ENCODE measurements at places on chromosomes 4 and X.
A peak's percentile ranks its signal among the peaks of the same experiment; 100 is the strongest.

DNA sequence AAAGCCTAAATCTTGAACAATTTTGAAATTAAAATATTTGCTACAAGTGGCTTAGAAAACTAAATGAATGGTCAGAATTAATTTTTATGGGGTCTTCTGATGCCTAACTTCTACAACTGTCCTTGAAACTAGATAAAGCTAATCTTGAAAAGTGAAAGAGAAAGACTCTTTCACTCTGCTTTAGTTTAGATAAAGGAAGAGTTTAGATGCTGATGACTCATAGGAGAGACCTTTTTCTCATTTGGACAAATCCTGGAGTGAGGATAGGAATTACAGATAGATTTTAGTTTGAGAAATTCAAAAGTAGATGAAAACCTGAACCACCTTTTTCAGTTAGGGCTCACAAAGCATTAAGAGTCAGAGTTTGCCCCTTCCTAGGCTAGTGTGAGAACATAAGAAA, 342.3 kb upstream of the GRID2 start:
- DNase-seq, result no peak

- DNase-seq, result no peak
These were observed 128.0 kb downstream of the MXRA5 start for GRCh38 chrX:3218442-3218841.

DNA sequence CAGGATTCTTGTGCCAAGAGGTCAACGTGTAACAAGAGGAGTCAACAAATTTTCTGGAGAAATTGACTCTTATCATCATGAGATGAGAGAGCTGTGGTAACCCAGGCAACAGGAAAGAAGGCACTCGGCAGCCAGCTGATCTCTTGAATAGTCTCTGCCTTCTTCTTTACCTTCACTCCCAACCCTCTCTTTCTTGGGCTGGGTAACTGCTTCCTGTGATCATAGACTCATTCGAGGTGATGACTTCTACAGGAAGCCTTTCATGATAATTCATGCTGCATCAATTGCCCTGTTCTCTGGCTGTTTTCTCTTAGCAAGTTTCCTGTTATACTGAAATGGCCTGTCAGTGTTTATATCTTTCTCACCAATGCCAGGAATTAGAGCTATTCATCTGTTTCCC, 70.8 kb upstream of the FSTL5 start:
- no peak for DNase-seq

GRCh38 chr4:133513901-133514300, 364.8 kb downstream of the PCDH10 start:
- DNase-seq, result no peak

- no peak for DNase-seq
These were observed 615.2 kb downstream of the TRIML1 start for GRCh38 chr4:188754372-188755002.

DNA sequence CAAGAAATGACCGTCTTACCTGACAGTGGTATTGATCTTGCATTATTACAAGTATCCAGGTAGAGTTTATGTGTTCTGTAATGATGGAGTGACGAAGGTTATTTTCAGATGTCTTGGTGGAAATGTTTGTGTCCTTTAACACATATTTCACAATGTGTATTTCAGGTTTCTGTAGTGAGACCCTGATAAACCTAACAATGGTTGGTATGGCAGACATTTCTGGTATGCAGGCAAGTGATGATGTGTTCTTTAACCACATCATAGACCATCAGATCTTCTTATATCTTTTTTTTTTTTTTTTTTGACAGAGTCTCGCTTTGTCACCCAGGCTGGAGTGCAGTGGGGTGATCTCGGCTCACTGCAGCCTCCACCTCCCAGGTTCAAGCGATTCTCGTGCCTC, 14.6 kb upstream of the ATXN3L start:
- no peak for DNase-seq

DNA sequence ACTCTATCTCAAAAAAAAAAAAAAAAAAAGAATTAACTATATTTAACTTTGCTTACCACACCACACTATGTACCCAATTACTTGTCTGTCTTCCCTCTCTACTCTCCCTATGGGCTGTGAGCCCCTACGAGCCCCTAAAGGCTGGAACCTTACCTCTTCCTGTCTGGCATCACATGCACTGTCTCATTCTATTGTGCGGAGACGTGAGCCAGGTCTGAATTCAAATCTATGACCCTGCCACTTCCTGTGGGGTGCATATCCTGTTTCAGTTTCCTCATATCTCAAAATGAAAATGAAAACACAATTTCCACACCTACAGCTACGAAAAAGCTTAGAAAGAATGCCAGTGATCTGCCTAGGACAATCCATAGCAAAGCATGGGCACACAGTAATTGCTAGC, 42.9 kb upstream of the HS3ST1 start:
- DNase-seq, result peak; percentile 11

DNA sequence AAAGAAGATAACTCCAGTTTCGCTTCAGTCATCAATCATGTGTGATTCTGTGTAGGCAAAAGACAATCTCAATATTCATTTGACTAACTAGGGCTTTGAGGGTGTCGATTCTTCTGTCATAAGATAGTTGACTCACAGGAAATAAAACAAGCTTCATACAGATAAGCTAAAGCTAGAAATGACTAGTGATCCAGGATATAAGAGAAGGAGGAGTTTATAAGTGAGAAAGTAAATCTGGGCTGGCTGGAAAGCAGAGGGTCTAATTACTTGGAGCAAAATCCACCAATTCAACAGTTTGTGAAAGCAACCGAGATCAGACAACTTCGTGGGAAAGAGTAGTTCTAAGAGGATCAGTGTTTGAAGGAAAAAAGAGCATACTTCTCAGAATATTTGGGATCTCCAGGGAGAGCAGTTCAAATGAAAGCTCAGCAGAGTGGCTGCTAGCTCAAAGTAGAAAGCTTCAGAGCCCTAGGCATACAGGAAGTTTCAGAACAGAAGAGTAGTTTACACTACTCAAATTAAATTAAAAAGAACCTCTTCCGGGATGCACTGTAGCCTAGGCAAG, 429.3 kb downstream of the INPP4B start:
- no peak for DNase-seq

GRCh38 chr4:179151770-179152169, 1709.5 kb upstream of the AGA start:
- no peak for DNase-seq

DNA sequence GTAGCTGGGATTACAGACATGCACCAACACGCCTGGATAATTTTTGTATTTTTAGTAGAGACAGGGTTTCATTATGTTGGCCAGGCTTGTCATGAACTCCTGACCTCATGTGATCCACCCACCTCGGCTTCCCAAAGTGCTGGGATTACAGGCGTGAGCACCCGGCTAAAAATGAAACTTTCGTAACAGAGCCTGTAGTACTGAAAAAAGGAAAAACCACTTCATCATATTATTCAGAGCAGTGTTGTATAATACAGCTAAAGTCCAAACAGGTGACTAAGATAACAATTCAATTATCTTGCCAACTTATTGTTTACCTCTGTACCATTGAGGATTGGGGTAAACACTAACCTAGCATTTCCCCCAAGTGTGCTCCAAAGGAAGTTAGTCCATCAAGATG, 43.9 kb upstream of the HPRT1 start:
- no peak for DNase-seq

- DNase-seq, result no peak
These were observed 45.5 kb downstream of the NPFFR2 start for GRCh38 chr4:72077346-72077745.

DNA sequence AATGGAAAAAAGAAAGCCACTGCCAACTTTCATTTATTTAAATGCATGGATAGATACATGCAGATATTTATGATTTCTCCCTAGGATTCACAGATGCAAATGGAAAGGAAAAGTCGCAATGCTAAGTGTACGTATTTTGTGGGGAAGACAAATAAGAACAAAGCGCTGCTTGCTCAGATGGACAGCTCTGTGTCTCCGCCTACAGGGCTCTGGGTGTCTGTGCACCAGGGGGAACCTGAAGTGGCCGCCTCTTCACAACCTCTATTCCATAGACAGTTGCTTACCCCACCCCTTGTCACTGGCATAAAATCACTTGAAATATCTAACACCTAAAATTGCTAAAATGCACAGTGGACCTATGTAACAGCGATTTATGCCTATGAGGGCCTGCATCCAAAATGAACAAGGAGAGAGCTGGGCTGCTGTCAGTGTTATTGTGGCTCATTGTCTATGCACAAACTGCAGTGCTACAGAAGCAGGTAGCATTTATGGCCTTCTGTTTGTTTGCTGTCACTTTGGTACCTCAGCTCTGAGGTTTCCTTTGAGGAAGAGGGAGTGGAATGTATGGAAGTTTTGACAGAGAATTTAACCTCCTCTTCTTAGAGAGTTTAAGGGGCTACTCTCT, 58.6 kb upstream of the PAGE1 start:
- no peak for DNase-seq

- no peak for DNase-seq
These were observed 41.8 kb downstream of the INTS12 start for GRCh38 chr4:105666693-105667092.

DNA sequence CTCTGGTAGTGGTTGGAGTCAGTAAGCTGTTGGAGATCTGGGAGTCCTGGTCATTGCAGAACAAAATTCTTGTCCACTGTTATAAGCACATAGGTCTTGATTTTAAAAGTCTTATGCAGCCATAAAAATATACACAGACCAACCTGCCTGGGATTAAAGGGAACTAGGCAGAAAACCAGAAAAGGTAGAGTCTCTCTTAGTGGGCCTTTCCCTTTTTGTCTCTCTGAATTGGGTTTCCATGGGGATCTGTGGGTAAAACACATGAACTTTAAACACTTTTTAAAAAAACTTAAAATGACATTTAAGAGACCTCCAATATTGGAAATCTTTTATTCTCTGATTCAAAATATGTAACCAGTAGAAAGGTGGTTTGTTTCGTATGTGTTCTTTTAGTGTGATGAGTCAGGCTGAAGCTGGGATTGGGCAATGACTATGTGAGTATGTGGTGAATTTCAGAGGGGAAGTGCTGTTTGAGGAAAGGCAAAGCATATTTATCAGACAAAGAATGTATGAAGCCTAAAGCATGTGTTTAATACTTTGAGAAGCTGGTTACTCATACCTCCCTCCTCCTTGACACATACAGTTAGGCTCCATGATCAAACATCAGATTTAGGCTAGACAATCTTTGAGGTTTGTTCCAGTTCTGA, 29.6 kb downstream of the SLC16A2 start:
- DNase-seq, result no peak

- DNase-seq, result no peak
These were observed 2.1 kb upstream of the FAT1 start for GRCh38 chr4:186725469-186726425.

DNA sequence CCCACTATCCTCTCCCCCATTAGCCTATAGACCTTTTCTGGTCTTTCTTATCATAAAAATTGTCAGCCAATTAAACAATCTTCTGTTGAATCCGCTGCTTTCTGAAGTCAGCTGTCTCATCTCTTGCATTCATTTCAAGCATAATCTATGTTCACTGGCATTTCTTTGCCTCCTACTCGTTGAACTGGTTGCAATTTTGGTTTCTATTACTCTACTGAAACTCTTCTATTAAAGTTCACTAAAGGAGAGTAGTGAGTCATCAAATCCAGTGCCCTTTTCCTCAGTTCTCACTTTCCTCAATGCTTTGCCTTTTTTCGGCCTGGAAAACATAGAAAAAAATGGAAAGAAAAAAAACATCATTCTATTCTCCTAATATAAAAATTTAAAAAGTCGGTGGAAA, 23.9 kb upstream of the CXCL13 start:
- DNase-seq, result no peak

- no peak for DNase-seq
These were observed 125.5 kb upstream of the MAP3K15 start for GRCh38 chrX:19640693-19641374.
